ENCODE measurements at places on chromosomes 12 and 14.
A peak's percentile ranks its signal among the peaks of the same experiment; 100 is the strongest.

DNA sequence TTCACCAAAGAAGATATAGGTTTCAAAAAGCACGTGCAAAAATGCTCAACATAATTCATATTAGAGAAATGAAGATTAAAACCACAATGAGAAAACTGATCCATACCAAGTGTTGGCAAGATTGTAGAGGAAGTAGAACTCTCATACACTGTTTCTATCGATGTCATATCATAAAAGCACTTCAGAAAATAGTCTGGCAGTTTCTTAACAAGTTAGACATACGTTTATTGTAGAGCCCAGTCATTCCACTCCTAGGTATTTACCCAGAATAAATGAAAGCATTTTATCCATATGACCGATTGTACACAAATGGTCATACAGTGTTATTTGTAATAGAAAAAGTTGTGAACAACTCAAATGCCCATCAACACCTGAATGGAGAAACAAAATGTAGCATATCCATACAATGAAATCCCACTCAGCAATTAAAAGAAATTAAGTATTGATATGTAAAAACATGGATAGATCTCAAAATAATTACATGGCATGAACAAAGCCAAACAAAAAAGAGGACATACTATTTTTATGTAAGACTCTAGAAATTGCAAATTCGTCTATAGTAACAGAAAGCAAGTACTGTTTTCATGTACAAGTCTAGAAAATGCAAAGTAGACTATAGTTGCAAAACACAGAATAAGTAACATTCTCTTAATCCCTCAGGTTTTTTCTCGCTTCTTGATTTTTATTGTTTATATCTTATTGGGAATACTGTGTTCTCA is 41.0 kb downstream of the USP15 start:
- DNase-seq = no peak

DNA sequence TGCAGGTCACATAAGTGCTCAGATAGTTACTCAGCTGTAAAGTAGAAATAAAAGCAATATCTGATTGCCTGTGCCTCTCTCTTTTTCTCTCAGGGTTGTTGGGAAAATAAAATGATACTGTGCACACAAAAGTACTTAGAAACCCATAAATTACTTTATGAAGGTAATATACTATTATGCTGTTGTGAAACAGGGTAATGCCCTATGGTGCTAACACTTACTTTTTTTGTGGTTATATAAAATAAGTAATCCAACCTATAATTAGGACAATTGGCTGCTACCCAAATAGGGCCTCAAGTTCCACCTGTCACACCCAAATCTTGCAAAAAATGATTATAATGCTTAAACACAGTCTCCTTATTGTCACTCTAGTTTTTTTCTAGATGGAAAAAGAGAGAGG is 50.6 kb downstream of the DAAM1 start:
- DNase-seq = no peak

- no peak for DNase-seq
These were observed 126.1 kb downstream of the SLC38A6 start for GRCh38 chr14:61106959-61107641.

DNA sequence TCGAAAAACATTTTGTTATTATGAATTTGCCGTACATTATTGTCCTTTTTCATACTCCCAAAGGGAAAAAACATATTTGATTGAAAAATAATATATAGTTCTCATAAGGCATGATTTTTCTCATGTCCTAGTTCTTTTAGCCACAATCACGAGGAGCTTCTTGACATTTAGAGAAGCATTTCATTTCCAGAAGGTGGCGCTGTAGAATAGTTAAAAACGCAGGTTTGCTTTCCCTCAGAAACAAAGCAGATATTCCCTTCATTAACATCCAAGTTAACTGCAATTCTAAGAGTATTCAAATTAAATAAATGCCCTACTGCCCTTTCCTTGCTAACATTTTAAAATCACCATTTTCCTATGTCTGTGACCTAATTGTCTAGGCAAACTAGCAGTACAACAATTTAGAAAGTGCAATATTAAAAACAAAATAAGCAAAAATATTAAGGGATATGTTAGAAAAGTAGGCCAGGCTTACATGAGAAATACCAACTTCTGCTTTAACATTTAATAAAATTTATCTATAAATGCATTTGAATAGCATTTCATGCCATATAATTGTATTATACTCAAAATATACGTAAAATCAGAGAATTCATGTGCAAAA is 10.9 kb upstream of the PIK3C2G start:
- DNase-seq = no peak

GRCh38 chr14:81169711-81170103 is 51.1 kb downstream of the GTF2A1 start:
- no peak for DNase-seq

DNA sequence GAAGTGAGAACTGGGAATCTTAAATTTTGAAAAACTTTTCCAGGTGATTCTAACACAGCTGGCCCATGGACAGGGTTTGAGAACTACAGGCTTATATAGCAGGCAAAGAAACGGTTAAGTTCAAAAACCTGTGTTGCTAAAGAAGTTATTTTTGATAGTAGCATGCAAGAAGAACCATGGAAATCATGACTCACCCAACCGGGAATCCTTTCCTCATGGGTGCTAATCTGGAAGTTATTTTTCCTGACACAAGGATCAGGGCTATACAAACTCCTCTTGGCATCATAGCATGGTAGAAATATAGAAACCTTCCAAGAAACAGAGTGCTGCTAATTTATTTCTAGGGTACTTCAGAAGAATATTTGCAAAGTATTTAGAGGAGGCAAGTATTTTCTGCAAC is 588.7 kb downstream of the CCER1 start:
- no peak for DNase-seq

DNA sequence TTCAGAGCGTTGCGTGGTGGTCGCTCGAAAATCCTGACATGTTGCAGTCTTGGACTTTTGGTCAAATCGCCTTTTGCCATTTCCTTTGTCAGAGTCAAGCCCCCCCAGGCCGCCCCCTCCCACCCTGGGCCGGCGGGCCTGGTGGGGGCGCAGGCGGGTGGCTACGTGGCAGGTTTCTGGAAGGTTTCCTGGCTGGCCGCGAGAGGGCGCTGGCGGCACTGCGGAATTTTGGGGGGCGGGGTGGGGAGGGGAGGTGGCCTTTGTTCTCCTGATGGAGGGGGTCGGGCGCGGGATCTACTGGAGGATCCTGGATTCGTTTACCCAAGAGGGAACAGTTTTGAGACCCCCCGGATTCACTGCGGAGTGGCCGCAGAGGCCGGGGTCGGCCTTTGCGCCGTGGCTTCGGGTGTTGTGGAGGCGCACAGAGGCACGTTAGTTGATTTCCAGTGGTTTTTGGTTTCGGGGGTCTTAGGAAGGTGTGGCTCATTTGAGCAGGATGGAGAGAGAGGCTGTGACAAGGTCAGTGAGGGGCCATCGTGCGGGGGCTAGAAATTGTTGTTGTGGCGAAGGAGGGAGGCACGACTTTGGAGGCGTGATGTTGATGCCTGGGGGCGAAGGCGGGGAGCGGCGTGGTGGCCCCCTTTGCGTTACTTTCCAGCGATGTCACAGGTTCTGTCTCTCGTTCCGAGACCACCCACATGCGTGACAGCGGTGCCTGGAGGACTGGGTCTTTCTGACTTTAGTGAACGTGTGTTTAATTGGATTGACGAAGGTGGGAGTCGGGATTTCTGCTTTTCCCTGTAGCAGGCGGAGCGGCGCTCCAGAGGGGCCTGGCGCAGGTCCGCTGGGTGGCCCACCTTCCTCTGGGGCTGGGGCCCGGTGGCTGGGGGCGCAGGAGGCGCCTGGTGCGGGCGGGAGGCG is 1.4 kb downstream of the MEG3 start:
- no peak for DNase-seq

- no peak for DNase-seq
These were observed 15.1 kb upstream of the CCDC91 start for GRCh38 chr12:28175098-28175589.

- no peak for DNase-seq
These were observed 23.2 kb downstream of the PXN start for GRCh38 chr12:120242275-120242799.

- no peak for DNase-seq
These were observed 176.0 kb downstream of the TMEM121 start for GRCh38 chr14:105702275-105702817.

GRCh38 chr12:90593596-90594295 is 361.2 kb downstream of the CCER1 start:
- DNase-seq = no peak

- peak; percentile 30 for DNase-seq
These were observed 3.2 kb downstream of the TEX52 start for GRCh38 chr12:2853626-2854025.

GRCh38 chr12:95544756-95545155 is 6.5 kb downstream of the USP44 start:
- DNase-seq = no peak

- DNase-seq = peak; percentile 58
These were observed 8.1 kb upstream of the EIF2S3B start for GRCh38 chr12:10497602-10498001.

DNA sequence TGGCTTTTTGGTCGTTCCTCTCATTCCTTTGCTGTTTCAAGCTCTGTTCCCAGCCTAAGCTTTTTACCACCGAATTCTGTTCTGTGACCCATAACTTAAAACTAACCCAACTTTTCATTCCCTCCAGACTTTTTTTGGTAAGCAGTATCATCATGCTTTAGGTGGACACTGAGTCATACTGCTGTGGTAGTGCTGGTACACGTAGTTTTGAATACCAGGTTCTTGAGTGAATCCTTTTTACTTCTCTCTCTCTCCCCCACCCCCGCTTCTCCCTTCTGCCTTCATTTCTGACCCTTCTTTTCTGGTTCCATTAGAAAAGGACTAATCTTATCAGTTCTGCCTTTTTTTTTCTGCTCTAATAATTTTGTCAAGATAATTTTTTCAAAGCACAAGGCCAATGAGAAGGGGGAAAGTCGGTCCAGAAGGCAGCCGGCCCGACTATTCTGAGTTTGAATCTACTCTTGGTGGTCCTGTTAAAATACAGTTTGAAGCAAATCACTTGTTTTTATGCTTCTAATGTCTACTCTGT is 2.3 kb upstream of the MDM2 start:
- no peak for DNase-seq

- no peak for DNase-seq
These were observed 102.4 kb upstream of the CCDC196 start for GRCh38 chr14:66383771-66384170.

DNA sequence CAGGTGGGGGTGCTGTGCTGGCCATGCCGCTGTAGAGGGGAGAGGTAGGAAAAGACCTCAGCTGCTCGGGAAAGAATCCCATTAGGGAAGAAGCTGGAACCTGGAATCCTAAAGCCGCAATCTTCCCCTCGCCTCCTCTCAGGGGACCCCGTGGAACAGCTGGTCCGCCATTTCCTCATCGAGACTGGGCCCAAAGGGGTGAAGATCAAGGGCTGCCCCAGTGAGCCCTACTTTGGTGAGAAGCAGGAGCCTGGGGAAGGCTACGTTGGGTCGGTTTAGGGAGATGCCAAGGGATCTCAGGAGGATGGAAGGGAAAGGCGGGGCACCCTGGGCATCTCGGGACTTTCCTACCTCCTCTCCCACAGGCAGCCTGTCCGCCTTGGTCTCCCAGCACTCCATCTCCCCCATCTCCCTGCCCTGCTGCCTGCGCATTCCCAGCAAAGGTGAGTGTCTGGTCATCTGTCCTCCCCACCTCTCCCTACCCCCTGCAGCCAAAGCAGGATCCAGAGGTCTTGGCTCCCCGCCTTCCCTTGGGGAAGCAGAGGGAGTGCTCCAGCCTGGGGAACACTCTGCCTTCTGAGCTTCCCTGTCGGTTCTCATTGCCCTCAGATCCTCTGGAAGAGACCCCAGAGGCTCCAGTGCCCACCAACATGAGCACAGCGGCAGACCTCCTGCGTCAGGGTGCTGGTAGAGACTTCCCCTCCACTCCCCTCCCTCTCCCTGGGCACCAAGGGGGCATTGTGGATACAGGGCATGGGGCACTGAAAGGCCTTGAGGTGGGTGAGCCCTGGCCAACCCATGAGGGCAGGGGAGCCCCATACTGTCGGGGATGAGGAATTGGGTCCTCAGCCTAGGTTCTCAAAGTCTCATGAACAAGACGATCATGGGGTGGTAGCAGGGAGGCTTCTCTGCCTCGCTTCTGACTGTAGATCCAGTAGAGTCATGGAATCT is 12.4 kb downstream of the TNS2 start:
- DNase-seq = no peak

GRCh38 chr12:94080341-94081009 is 67.9 kb upstream of the PLXNC1 start:
- DNase-seq = no peak

- DNase-seq = no peak
These were observed 578.6 kb downstream of the RERGL start for GRCh38 chr12:17511369-17511768.

DNA sequence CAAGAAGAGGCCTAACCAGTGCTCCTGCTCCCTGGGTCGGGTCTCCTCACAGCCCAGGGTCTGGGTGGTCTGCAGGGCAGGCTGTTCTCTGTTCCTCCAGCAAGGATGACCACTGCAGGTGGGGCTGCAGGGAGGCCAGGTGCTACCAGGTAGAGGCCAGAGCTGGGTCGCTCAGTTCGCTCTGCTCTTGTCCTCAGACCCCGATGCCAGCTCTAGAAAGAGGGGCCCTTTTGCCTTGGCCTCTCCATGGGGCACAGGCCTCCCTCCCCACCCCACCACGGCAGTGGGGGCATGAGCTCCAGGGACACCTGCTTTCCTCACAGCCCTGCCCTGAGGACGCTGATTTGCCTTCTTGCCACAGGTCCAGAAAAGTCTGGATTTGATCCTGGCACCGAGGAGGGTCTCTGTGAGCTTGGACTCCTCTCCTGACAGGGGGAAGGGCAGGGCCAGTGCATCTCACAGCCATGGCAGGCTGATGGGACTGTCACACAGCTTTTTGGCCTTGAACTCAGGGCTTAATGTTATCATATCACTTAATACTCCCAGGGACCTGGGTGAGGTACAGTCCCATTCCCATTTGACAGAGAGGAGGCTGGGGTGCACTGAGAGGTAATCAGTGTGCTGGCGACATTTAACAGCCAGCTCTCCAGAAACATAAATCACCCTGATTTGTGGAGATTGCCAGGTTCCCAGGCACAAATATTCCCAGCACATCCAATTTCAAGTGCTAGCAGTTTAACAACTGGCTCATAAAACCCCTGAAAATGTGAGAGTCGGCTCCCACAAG is 273.0 kb upstream of the SFSWAP start:
- no peak for DNase-seq

DNA sequence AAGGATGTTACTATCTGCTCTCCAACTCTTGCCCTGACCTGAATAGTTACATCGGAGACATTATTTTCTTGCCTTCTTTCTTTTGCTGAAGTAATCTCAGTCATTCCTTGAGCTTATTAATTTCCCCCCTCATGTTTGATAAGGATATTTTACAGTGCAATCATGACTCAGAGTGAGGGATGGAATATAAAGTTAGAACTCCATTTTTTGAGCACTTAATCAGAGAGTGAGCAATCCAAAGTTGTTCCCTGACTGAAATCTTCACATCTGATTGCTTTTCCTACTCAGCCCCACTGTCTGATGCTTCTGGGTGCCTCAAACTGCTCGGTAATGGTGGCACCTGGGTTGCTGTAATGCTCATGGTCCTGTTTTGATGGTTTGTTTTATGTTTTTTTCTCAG is 142.7 kb upstream of the SEL1L start:
- no peak for DNase-seq

Data from CD4-positive, alpha-beta T cell treated with Interleukin-12 subunit alpha and Interleukin-12 subunit beta, for 1 hour (primary cell).